Naive thymus-derived CD4-positive, alpha-beta T cell (primary cell): ENCODE measurements at places on chromosomes 4 and X. TPM values are rescaled to one million over a fixed set of nuclear protein-coding genes. Genes with fewer than 3 reads are reported as not detected.

The LAS1L gene
- 37.2 TPM for total RNA-seq

- peak; percentile 46 for DNase-seq
- H3K4me3 ChIP-seq: peak overlapping the region; percentile 28
- no peaks in the 10 kb centered on the region for H3K4me1 ChIP-seq
Measured at GRCh38 chrX:49230500-49231232, 2.5 kb downstream of the CACNA1F start.

The TGIF2LX gene
- total RNA-seq: not detected

DNA sequence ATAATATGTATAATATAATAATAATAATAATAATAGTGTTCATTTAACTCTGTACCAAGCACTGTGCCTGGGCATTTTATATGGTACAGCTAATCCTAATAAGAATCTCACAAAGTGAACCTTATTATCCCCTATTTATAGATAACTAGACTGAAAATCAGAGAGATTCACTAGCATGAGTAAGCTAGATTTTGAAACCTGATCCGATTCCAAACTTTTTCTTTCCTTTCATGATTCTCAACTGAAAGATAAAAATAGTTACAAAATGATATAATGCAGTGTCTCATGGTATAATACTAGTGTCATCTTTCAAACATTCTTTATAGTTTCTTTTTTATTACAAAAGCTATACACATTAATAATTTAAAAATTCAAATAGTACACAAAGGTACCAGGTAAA is 55.9 kb upstream of the RNF128 start:
- no peak for DNase-seq
- no peaks in the 10 kb centered on the region for H3K27me3 ChIP-seq
- H3K4me3 ChIP-seq: no peak overlapping the region
- H3K27ac ChIP-seq: no peak overlapping the region
- no peaks in the 10 kb centered on the region for H3K4me1 ChIP-seq
- no peaks in the 10 kb centered on the region for H3K36me3 ChIP-seq

- H3K27me3 ChIP-seq: no peaks in the 10 kb centered on the region
- no peak overlapping the region for H3K4me3 ChIP-seq
- no peak overlapping the region for H3K27ac ChIP-seq
- peaks cover 4% of the 10 kb centered on the region for H3K4me1 ChIP-seq
- no peaks in the 10 kb centered on the region for H3K36me3 ChIP-seq
- DNase-seq: no peak
Measured at GRCh38 chr4:71254451-71255012, 84.3 kb upstream of the SLC4A4 start.

The F11 gene
- total RNA-seq: not detected in 2 replicates

DNA sequence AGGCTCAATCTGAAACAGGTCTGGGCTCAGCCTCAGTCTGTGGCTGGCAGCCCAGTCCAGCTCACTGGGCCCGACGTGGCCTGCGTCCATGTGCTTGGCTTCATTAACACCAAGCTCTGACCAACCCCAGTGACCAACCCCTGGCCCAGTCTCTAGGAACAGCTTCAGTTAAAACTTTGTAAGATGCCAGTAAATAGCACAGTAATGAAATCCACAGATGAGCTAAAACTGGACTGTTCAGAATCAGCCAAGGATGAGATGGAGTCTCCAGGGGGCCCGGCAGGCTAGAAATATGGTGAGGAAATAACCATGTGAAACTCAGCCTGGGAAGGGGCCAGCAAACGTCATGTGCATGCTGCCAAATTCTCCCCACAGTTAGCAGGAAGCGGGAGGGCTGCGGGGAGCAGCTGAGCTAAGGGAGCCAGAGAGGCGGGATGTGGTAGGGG is 37.1 kb upstream of the XPNPEP2 start:
- no peaks in the 10 kb centered on the region for H3K27me3 ChIP-seq
- H3K4me1 ChIP-seq: no peaks in the 10 kb centered on the region
- no peaks in the 10 kb centered on the region for H3K36me3 ChIP-seq
- H3K27ac ChIP-seq: no peak overlapping the region
- no peak for DNase-seq
- no peak overlapping the region for H3K4me3 ChIP-seq

- H3K4me1 ChIP-seq: no peaks in the 10 kb centered on the region
- no peak overlapping the region for H3K27ac ChIP-seq
- no peak for DNase-seq
- no peaks in the 10 kb centered on the region for H3K36me3 ChIP-seq
Measured at GRCh38 chr4:33739884-33740632, 2504.3 kb downstream of the ARAP2 start.

DNA sequence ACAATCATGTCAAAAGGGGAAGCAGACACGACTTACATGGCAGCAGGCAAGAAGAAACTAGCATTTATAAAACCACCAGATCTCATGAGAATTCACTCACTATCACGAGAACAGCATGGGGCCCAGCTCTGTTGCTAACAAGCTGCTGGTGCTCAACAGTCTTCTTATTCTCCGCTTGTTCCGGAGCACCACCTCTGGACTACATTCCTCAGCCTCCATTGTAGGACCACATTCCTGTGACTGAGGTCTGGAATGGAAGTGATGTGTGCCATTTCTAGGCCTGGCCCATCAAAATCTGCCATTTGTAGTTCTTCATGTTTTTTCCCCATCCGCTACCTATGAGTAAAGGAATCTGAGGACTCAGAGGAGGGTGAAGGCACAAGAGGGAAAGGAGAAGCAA is 111.5 kb upstream of the PTCHD1 start:
- no peak overlapping the region for H3K4me3 ChIP-seq
- H3K27me3 ChIP-seq: no peaks in the 10 kb centered on the region
- DNase-seq: no peak
- H3K36me3 ChIP-seq: no peaks in the 10 kb centered on the region
- H3K27ac ChIP-seq: no peak overlapping the region

The TMEM175 gene
- total RNA-seq: 28.4 and 28.9 TPM in 2 replicates

- no peak overlapping the region for H3K27ac ChIP-seq
- no peaks in the 10 kb centered on the region for H3K27me3 ChIP-seq
- no peak for DNase-seq
- no peaks in the 10 kb centered on the region for H3K4me1 ChIP-seq
- no peaks in the 10 kb centered on the region for H3K36me3 ChIP-seq
Measured at GRCh38 chrX:22313766-22314165, 41.1 kb downstream of the CBLL2 start.

DNA sequence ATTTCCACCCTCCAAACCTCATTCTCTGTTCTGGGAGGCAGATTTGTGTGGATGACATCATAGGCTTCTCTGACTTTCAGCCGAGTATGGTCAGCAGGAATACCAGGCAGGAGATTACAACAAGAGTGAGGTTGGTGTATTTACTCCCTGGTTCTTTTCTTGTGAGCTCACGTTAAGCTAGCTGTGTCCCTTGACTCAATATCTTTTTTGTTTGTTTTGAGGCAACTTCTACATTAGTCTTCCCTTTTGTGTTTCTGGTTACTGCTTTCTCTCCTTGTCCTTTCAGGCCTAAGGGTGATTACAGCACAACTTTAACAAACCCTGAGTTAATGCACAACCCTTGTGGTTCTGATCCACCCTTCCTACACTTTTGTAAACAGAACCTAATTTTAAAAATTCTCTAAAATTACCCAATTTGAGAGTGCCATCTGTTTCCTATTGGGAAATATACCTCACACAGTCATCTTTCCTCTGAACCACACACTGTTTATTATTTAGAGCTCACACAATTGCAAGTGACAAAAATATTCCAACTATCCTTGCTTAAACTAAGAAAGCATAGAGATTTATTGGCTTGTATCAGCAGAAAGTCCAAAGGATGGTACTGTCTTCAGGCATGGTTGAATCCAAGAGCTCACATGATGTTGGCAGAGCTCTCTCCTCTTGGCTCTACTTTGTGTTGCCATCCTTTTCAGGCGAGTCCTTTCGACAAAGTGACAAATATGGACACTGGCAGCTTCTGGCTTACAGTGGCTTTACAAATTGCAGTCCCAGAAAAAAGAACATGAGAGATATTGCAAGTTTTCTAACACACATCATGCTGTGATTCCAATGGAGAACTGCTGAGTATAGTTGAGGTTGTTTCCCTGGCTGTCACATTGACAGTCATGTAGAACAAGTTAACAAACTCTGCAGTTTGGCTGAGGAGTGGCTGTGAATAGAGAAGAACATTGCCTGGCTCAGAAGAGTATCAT is 150.5 kb upstream of the DDIT4L start:
- H3K27me3 ChIP-seq: no peaks in the 10 kb centered on the region
- no peak for DNase-seq
- no peak overlapping the region for H3K27ac ChIP-seq
- no peaks in the 10 kb centered on the region for H3K4me1 ChIP-seq
- H3K36me3 ChIP-seq: no peaks in the 10 kb centered on the region
- H3K4me3 ChIP-seq: no peak overlapping the region

DNA sequence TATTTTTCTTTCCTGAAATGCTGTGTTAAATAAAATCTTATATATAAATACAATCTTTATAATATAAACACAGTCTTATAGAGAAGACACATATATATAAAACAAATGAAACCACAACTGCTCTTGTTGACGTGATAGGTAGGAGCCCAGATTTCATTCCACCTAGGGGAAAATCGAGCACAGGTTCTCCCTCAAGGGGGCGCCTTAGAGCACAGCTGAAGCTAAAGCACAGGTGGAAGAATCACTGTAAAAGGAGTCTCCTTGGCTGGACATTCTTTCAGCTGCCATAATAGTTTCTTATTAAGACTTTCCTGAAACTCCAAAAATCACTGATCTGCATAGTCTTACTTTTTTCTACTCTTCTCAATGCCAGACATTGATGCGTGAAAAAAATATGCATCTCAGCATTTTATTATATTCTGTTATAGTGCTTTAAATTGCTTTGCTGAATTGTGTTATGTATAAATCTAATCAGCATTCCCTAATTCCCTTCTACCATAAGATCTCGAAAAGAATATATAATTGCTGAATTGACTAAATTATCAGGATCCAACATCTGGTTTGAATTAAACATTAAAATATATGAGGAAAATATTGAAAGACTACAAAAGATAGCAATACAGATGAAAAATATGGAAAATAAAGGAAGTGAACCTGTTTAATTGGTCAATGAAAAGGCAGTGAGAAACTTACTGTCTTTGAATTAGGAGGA is 25.5 kb upstream of the RXFP1 start:
- no peak overlapping the region for H3K4me3 ChIP-seq
- no peak for DNase-seq
- H3K4me1 ChIP-seq: no peaks in the 10 kb centered on the region
- H3K27ac ChIP-seq: no peak overlapping the region
- H3K36me3 ChIP-seq: no peaks in the 10 kb centered on the region

- H3K4me3 ChIP-seq: no peak overlapping the region
- no peak for DNase-seq
- H3K27ac ChIP-seq: no peak overlapping the region
Measured at GRCh38 chr4:147776716-147777115, 44.8 kb downstream of the ARHGAP10 start.

The DCAF12L2 gene
- total RNA-seq: not detected

DNA sequence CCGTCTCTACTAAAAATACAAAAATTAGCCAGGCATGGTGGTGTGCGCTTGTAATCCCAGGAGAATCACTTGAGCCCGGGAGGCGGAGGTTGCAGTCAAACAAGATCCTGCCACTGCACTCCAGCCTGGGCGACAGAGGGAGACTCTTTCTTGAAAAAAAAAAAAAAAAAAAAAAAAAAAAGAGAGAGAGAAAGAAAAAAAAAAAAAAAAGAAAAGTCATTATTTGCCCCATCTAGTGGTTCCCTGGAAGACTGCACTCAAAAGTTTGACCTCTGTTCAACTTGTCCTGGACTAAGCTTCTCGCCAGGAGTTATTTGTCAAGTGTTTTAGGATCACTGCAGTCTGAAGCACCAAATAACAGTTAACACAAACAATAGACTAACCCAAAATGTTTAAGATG is 45.3 kb upstream of the KCTD8 start:
- H3K4me3 ChIP-seq: no peak overlapping the region
- H3K4me1 ChIP-seq: no peaks in the 10 kb centered on the region

The ZNF718 gene
- total RNA-seq: 6.8 TPM

DNA sequence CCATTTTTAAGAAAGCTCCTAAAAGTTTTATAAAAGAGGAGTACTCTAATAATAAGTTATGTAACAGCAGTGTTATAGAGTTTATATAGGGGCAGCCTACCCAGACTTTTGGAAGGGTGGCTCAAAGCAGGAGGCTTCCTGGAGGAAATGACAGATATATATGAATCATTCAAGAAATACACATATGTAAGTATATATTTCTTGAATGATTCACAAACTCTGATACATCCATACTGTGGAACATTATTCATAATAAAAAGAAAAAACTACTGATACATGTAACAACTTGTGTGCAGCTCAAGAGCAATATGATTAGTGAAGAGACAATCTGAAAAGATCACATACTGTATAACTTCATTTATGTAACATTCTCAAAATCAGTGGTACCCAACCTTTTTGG is 166.2 kb downstream of the WDFY3 start:
- no peak overlapping the region for H3K4me3 ChIP-seq
- no peaks in the 10 kb centered on the region for H3K36me3 ChIP-seq
- H3K4me1 ChIP-seq: no peaks in the 10 kb centered on the region
- no peak for DNase-seq
- H3K27ac ChIP-seq: no peak overlapping the region

DNA sequence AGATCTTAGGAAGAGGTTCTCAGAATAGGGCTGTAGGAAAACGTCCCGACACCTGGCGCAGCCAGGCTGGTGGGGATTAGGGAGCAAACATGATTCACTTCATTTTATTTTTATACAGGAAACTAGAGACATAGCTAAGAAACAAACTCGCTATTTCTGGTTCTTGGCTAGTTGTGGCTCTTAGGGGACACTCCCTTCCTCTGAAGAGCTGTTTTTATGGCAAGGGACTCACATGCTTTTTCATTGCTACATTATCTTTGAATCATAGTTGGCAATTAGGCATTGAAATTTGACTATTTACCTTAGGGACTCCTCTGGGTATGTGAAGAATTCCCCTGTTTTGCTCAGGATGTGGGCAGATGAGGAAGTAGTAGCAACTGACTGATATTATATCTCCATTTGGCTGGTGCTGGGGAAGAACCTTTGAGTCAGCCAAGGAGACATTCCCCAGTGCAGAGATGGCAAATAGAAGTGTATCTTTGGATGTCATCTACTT is 174.5 kb downstream of the SMIM20 start:
- H3K27me3 ChIP-seq: no peaks in the 10 kb centered on the region
- no peaks in the 10 kb centered on the region for H3K36me3 ChIP-seq
- no peak overlapping the region for H3K27ac ChIP-seq
- DNase-seq: no peak
- no peaks in the 10 kb centered on the region for H3K4me1 ChIP-seq

DNA sequence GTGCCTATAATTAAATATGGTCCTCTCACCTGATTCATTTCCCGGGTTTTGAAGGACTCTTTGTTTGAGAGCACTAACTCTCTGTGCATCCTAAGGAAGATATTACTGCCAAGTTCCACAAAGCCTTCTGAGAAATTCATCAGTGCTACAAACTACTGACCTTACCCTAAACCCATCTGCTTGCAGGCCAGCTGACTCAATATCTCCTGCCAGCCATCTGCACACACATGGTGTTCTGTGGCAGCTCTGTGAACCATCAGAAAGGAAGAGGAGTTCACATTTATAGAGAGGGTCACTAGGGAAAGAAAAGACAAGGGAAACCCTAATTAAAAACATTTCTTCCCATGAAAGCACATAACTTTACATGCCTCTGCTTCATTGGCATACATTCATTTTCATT is 156.7 kb downstream of the ATP10D start:
- no peak for DNase-seq
- H3K36me3 ChIP-seq: no peaks in the 10 kb centered on the region
- H3K27me3 ChIP-seq: no peaks in the 10 kb centered on the region
- no peak overlapping the region for H3K4me3 ChIP-seq
- H3K27ac ChIP-seq: no peak overlapping the region

- H3K4me3 ChIP-seq: no peak overlapping the region
- no peaks in the 10 kb centered on the region for H3K27me3 ChIP-seq
- no peaks in the 10 kb centered on the region for H3K4me1 ChIP-seq
- H3K27ac ChIP-seq: no peak overlapping the region
- DNase-seq: no peak
Measured at GRCh38 chr4:101238706-101239105, 108.6 kb downstream of the PPP3CA start.
